Activated naive CD4-positive, alpha-beta T cell treated with anti-CD3 and anti-CD28 coated beads for 36 hours (primary cell): ENCODE measurements at places on chromosomes 1 and 21. TPM values are rescaled to one million over a fixed set of nuclear protein-coding genes. Genes with fewer than 3 reads are reported as not detected.

DNA sequence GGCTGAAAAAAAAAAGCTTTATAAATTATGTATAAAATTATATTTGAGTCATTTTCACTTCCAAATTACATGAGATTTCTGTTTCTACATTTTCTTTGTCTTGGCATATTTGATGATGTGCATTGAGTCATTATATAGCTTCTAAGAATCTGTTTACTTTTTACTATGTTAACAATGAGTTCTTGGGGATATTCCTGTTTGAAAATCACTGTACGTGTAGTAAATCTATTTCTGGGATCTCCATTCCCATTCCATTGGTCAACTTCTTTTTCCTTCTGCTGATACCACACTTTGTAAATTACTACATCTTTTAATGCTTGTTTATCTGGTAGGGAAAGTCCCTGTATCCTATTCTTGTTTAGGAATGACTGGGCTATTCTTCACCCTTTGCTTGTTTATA, 43.6 kb downstream of the TNFRSF9 start:
- H3K27ac ChIP-seq, result no peak overlapping the region
- H3K4me1 ChIP-seq, result peaks cover 6% of the 10 kb centered on the region
- no peak overlapping the region for H3K4me3 ChIP-seq

- no peak overlapping the region for H3K4me3 ChIP-seq
- no peaks in the 10 kb centered on the region for H3K4me1 ChIP-seq
Measured at GRCh38 chr1:162851341-162851740, 9.6 kb downstream of the CCDC190 start.

DNA sequence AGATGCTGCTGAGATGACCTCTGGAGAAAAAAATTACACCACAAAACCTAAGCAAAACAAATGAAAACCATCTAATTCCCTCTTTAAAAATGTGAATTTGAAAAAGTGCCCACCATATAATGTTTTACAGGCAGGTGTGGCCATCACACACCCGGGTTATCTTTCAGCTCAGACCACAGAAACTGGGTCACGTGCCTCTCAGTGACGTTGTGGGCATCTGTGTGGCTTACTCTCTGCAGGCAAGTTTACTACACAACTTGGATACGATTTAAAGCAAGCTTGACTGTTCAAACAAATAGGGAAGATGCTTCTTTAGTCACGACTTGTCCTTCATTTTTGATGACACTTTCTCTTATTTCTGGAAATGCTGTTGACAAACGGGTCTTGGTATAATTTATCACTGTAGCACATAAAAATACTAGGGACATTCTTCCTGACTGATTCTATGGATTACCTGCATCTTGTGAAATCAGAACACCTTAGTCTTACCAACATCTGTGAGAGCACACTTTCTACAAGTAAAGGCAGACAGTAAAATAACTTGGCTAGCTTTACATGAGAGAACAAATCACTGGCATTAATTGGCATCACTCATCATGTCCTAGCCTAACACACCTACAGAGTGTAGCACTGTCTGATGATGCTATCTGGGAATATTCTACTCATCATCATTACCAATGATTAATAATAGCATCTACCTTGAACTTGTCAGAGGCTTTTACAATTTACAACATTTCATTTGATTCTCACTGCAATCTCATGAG, 89.3 kb upstream of the EDEM3 start:
- H3K27me3 ChIP-seq, result no peaks in the 10 kb centered on the region
- no peaks in the 10 kb centered on the region for H3K4me1 ChIP-seq
- peak; percentile 38 for DNase-seq
- H3K27ac ChIP-seq, result no peak overlapping the region
- H3K4me3 ChIP-seq, result no peak overlapping the region
- no peaks in the 10 kb centered on the region for H3K36me3 ChIP-seq

DNA sequence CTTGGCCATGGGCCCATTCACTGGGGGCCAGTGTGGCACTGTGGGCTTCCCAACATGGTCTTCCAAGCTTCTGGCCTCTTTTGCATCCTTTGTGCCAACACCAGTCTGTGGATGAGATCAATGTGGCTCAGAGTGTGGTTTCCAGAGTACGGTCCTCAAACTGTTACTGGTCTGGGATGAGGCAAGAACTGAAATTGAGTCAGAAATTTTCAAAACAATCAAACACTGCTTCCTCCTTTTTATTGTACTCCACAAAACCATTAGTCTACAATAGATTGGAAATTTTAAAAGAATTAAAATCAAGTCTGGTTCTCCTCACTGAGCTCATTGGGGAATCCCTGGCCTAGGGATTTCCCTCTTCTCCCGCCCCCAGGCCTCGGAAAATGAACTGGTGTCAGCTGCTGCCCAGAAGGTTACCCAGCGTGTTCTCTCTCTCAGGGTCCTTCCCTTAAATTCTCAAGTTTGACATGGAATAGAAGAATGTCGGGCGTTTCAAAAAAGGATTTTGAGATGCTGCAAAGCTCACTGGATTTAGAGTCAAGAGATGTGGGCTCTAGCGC, 222.0 kb downstream of the SDCCAG8 start:
- no peak overlapping the region for H3K27ac ChIP-seq
- DNase-seq, result no peak
- peaks cover 16% of the 10 kb centered on the region for H3K4me1 ChIP-seq
- no peak overlapping the region for H3K4me3 ChIP-seq
- peaks cover 10% of the 10 kb centered on the region for H3K36me3 ChIP-seq

DNA sequence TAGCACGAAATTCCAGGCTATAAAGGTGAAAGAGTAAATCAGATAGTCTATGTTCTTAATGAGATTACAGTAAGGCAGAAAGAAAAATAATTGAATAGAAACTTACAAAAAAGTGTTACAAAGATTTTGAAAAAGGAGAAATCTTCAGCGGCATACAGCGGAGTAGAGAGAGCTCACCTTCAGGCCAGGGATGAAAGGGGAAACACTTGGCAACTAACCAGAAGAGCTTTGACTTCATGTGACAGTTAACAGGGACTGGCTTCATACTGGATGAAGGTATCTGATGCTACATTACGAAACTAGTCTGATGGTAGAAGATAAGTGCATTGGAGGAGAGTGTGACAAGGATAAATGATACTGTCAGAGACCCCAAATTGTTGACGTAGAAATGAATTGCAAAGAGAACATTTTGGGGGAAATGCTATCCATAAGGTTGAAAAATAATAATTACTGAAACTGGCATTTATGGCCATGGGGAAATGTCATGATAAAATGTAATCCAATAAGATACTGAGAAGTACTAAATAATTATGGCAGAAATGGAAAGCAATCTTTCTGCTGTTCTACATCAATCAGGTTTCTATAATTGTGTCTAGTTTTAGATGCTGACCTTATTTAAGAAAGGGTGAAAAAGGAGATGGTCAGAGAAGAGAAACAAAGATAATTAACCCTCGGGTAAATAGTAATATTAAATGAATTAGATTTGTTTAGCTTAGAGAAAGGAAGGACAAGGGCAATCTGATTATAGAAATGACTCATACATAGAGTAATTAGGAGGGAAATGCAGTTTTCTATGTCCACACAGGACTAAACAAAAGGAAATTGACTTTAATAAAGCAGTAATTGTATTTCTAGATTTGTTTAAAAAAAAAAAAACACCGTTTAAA, 808.7 kb downstream of the NCAM2 start:
- no peaks in the 10 kb centered on the region for H3K4me1 ChIP-seq
- H3K27me3 ChIP-seq, result no peaks in the 10 kb centered on the region
- H3K4me3 ChIP-seq, result no peak overlapping the region
- no peak overlapping the region for H3K27ac ChIP-seq

DNA sequence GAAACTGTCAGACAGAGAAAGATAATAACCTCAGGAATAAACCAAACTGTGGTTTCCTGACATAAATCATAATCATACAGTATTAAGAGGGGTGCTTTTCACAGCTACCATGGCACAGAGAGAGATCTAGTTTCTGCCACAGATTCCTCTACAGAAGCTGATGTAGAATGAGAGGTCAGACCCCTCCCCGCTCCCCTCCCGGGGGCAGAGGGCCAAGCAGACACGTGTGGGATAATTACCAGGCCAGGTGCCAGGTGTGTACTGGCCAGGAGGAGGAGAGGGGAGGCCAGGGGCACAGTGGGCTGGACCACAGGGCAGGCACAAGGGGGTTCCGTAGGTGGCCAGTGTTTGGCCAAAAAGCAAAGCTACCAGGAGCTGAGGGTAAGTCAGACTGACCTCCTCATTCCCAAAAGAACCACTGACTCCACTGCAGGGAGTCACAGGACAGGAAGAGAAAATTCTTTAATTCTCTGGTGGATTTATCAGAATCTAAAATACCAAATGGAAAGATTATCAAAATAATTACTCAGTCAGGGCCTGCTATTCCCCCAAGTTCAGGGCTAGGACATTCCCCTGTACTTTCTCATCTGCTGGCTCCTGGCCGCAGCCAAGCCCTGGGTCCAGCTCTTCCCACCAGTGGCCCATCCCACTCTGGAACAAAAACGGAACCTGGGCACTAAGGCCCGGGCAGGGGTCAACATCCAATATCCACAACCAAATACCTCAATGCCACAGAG, 30.0 kb downstream of the C2CD2 start:
- H3K27me3 ChIP-seq, result no peaks in the 10 kb centered on the region
- peak overlapping the region; percentile 70 for H3K4me3 ChIP-seq
- peak overlapping the region; percentile 79 for H3K27ac ChIP-seq
- H3K36me3 ChIP-seq, result no peaks in the 10 kb centered on the region

GRCh38 chr1:3759796-3760195, 7.5 kb downstream of the CCDC27 start:
- no peak overlapping the region for H3K4me3 ChIP-seq
- H3K27ac ChIP-seq, result no peak overlapping the region
- peaks cover 16% of the 10 kb centered on the region for H3K27me3 ChIP-seq
- H3K36me3 ChIP-seq, result no peaks in the 10 kb centered on the region
- H3K4me1 ChIP-seq, result no peaks in the 10 kb centered on the region

DNA sequence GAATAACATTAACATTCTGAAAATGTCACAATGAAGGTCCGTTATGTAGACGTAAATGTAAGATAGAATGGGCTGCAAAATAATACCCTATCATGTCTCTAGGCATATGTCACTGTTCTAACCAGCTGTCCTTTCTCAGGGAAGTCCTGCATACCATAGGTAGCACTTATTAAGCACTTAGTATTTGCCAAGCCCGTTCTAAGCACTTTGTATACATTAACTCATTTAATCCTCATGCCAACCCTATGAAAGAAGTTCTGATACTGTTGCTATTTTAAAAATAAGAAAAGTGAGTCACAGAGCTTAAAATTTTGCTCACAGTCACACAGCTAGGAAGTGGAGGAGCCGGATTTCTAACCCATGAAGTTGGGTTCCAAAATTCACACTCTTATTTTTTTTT, 15.7 kb downstream of the GAS5 start:
- peaks cover 30% of the 10 kb centered on the region for H3K36me3 ChIP-seq
- no peaks in the 10 kb centered on the region for H3K27me3 ChIP-seq
- H3K4me3 ChIP-seq, result no peak overlapping the region
- DNase-seq, result no peak
- no peaks in the 10 kb centered on the region for H3K4me1 ChIP-seq

- no peaks in the 10 kb centered on the region for H3K27me3 ChIP-seq
- H3K27ac ChIP-seq, result no peak overlapping the region
- no peak for DNase-seq
- H3K4me1 ChIP-seq, result peaks cover 11% of the 10 kb centered on the region
- no peaks in the 10 kb centered on the region for H3K36me3 ChIP-seq
- no peak overlapping the region for H3K4me3 ChIP-seq
Measured at GRCh38 chr1:186443638-186444037, 17.3 kb downstream of the PDC start.

GRCh38 chr1:98965394-98965793, 39.3 kb downstream of the PLPPR5 start:
- peaks cover 2% of the 10 kb centered on the region for H3K27me3 ChIP-seq
- peaks cover 9% of the 10 kb centered on the region for H3K4me1 ChIP-seq
- DNase-seq, result no peak
- no peak overlapping the region for H3K4me3 ChIP-seq
- H3K36me3 ChIP-seq, result no peaks in the 10 kb centered on the region
- peak overlapping the region; percentile 65 for H3K27ac ChIP-seq

GJB3 gene
- total RNA-seq, result not detected

HSD3B1 gene
- not detected for total RNA-seq

- no peaks in the 10 kb centered on the region for H3K27me3 ChIP-seq
- H3K4me3 ChIP-seq, result no peak overlapping the region
- H3K4me1 ChIP-seq, result peaks cover 73% of the 10 kb centered on the region
- H3K27ac ChIP-seq, result peak overlapping the region; percentile 88
- peaks cover 57% of the 10 kb centered on the region for H3K36me3 ChIP-seq
Measured at GRCh38 chr1:150626150-150626549, 3.3 kb downstream of the ENSA start.

DNA sequence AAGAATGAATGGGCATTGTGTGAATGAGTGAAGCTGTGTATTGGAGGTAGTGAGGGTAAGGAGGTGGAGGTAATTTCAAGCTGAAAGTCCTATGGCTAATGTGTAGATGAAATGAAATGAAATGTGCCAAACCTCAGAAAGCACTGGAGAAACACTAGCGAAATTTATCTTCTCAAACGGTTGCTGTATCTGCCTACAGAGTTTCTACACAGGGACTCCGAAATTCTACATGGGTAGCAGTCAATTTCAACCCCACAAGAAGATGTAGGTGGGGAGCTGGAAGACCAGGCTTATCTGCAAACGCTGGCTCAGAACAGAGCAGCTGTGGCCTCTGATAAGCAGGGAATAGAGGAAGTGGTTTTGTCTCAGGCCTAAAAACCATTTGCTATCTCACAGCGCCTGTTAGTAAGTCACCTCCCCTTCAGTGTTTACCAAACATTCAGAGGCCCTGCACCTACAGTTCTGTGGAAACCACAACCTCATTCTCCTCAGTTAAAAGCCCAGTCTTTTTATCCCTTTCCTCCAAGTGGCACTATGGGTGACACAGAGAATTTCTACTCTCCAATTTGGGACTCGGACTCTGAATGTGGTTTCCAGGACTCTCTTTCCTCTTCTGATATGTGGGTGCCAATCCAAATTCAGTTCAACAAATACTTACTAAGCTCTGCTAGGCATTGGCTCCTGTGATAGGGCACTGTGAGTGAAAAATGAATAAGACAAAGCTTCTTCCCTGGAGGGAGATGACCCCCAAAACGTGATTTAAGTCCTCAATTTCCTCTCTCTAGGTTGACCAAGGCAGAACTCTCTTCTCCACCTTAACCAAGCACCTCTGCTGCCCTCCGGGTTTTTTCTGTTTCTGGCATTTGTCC, 17.2 kb upstream of the SLAMF6 start:
- H3K27me3 ChIP-seq, result no peaks in the 10 kb centered on the region
- DNase-seq, result peak; percentile 73
- H3K36me3 ChIP-seq, result peaks cover 7% of the 10 kb centered on the region
- peak overlapping the region; percentile 96 for H3K27ac ChIP-seq

C1QC gene
- total RNA-seq, result not detected
